ENCODE measurements at places on chromosomes 6 and 20. TPM values are rescaled to one million over a fixed set of nuclear protein-coding genes. Genes with fewer than 3 reads are reported as not detected.

DNA sequence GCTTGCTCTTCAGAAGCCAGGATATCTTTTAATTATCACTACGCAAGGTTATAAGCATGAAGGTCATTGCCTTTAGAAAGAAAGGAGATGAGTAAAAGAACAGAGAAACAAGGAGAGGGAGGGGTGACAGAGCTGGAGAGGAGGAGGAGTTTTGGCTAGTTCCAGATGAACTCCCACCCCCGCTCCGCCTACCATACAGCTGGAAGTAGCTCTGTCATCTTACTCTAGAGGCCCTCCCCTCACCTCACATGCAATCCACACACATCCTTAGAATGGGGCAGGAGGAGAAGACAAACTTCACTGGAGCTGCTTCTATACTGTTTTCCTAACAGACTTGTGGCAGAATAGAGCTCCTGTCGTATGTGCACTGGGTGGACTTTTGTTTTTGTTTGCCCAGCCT lies 144.7 kb downstream of the SCML4 start:
- no peak for DNase-seq

- no peak for DNase-seq
Measured at GRCh38 chr6:37990762-37991525, 171.4 kb downstream of the ZFAND3 start.

GRCh38 chr6:127376685-127377084 lies 33.3 kb upstream of the ECHDC1 start:
- DNase-seq = no peak

DNA sequence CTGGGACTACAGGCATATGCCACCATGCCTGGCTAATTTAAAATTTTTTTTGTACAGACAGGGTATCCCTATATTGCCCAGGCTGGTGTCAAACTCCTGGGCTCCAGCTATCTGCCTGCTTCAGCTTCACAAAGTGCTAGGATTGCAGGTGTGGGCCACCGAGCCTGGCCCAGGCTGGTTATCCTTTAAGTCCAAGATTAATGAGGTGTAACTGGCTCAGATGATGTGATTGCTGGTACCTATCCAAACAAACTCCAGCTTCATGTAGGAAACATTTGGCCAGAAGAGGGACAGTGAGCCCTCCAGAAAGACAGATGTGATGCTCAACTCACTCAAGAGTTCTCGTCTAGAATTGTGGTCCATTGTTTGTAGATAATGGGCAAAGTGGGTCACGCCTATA lies 9.2 kb upstream of the ZNF318 start:
- no peak for DNase-seq

- DNase-seq = no peak
Measured at GRCh38 chr20:18412221-18412901, 54.5 kb downstream of the DZANK1 start.

MAP7 gene
- total RNA-seq = 0.84 TPM

DNA sequence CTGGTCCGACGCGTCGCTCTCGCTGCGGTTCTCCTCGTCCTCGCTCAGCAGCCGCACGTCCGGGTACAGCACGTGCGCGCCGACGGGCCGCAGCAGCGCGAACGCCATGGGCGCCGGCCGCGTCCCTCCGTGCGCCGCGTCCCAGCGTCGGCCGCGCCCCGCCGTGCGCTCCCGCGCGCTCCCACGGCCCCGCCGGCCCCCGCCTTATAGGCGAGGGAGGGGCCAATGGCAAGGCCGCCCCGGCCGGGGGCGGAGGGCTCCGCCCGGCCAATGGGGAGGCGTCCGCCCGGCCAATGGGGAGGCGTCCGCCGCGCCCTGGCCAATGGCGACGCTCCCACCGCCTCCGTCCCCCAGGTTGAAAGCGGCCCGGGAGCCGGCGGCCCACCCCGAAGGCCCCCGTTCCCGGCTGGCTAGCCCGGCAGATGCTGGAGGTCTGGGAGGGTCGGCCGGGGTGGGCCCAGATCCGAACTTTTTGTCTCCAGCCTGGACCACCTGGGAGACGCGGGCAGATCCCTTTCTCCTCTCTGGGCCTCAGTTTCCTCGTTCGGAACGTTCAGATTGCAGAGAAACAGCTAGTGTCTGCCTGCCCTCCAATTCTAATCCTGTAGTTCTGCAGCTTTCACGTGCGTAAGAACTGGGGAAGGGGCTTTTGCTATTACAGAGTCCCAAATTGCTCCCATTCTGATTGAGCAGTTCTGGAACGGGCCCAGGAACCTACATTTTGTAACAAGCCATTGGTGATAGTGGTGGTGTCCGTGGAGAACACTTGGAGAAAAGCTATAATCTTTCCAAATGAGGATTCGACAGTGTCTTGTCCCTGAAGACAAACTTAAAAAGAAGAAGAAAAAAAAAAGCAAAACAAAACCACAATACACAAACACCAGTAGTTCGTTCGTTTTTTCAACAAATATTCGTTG lies at the start of gene TCF15:
TCF15 (minus strand) TSS at position 180 of the 917 bp plus-strand sequence; CDS start at position 108, 72 bp downstream.
- no peak for DNase-seq

PI3 gene
- not detected for total RNA-seq

- no peak for DNase-seq
Measured at GRCh38 chr6:143967706-143968376, 40.2 kb downstream of the PLAGL1 start.

DNA sequence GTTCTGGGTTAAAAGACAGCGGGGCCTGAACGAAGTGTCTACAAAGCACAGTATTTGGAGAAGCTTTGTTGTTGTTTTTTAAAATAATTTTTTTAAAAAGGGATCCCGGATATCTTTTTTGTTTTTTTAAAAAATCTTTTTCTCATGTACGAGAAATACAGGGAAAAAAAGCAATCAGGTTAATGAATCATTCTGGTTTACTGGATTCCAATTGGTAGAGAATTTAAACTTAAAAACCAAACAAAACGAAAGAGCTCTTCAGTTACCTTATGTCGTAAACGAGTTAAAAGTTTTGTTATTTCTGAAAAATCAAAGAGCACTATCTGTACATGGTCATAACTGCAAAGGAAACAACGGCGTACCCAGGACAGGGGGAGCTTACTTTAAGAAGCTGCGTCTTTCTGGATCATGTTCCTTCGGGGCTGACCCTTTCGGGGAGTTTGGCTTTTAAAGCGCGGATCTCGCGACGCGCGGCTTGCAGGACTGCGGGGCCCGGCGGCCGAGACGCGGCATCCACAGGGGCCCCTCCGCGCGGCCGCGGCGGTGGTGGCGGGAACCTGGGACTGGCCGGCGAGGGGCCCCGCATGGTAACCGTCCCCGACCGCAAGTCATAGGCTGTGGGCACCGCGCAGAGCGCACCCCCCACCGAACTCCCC lies 927 bp downstream of the IL20RA start:
- DNase-seq = peak; percentile 17

FLRT3 gene
- total RNA-seq = 19.0 TPM

CD109 gene
- total RNA-seq = 13.3 TPM

TREM1 gene
- 2.7 TPM for total RNA-seq

COL12A1 gene
- total RNA-seq = 251 TPM

CASS4 gene
- total RNA-seq = 7.5 TPM

SRSF12 gene
- 0.60 TPM for total RNA-seq

DNA sequence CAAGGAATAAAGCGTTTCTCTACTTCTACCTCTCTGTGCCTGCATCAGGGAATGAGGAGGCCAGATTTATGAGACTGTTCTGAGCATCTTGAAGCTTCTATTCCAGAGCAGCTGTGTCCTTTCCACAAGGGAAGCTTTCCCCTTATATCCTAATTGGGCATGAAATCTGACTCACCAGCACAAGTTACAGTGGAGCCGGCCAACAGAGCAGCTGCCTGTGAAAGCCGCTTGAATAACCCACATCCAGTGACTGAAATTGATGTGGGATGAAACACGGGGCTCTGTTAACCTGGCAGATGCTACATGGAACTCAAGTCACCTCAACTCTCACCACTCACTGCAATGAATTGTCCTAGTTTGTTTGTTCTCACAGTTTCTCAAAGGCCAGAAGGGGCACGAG lies 400.3 kb downstream of the TFAP2A start:
- no peak for DNase-seq

DNA sequence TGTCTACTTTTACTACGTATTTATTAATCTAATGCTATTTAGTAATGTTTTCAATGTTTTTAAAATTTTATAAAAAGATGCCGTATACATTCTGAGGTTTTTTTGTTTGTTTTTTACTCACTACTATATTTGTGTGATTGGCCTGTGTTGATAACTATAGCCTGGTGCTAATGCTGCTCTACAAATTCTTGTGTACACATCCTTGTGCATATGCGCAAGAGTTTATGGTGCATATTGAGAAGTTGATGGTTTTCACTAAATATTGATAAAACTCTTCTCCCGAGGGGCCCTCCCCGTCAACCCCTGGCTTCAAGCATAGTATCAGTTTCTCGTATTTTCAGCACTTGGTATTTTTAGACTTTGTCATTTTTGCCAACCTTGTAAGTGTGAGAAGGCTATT lies 59.9 kb downstream of the E2F3 start:
- no peak for DNase-seq

SLC32A1 gene
- not detected for total RNA-seq

GRCh38 chr6:81731814-81732213 lies 20.7 kb downstream of the TENT5A start:
- no peak for DNase-seq

- DNase-seq = no peak
Measured at GRCh38 chr20:1534526-1534925, 23.0 kb downstream of the SIRPD start.

MYBL2 gene
- not detected for total RNA-seq

TRERF1 gene
- 7.2 TPM for total RNA-seq

DNA sequence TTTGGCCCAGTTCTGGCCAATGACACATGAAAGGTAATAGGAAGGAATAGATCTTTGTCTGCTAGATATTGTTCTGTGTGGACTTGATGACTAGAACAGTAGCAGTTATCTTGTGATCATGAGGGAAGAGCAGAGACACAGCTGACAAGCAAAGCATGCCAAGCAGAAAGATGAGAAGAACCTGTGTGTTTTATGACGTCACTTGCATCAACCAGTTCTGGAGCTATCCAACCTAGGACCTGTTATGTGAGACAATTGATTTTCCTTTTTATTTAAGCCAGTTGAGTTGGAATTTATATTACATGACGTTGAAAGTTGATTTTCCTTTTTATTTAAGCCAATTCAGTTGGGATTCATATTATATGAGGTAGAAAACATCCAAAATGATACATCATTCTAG lies 143.2 kb downstream of the MCHR2 start:
- no peak for DNase-seq

GRCh38 chr6:42748203-42748898 lies 2.4 kb upstream of the TBCC start:
- DNase-seq = no peak

TGM2 gene
- 65.1 TPM for total RNA-seq

CRISP2 gene
- total RNA-seq = not detected

- no peak for DNase-seq
Measured at GRCh38 chr20:64106435-64106961, 867 bp downstream of the NPBWR2 start.

- no peak for DNase-seq
Measured at GRCh38 chr6:13239530-13240455, 88.5 kb downstream of the TBC1D7 start.

PTCRA gene
- total RNA-seq = not detected

DNA sequence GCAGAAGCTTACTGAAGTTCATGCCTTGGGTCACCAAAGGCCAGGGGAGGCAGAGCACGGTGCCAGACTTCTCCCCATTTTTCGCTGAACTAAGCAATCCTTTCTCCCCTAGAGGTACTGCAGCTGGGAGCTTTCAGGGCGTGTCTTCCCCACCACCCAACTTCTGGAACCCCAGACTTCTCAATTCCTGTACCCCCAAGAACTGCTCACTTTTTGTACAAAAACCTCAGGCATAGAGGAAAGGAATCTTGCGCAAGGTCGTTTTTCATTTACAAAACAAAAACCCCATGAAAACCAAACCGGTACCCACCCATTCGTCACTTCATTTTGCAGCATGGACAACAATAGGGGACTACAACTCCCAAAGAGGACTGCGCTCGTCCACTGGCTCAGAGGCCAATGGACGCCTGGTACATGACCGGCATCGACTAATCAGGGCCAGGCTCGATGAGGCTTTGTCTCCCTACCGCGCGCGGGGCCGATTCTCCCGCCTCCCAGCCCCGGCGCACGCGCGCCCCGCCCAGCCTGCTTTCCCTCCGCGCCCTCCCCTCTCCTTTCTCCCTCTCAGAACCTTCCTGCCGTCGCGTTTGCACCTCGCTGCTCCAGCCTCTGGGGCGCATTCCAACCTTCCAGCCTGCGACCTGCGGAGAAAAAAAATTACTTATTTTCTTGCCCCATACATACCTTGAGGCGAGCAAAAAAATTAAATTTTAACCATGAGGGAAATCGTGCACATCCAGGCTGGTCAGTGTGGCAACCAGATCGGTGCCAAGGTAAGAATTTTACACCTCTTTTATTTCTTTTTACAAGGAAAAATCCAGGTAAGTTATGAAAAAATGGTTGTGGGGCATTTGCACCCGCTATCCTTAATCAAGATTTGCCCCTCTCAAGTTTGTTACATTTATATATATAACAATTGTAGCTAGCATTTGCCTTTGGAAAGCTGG lies at the start of gene TUBB:
TUBB (plus strand) TSS at position 562 of the 947 bp plus-strand sequence; CDS start at position 717, 155 bp downstream.
- peak; percentile 92 for DNase-seq

GRCh38 chr20:33158637-33159385 lies 9.1 kb upstream of the BPIFA2 start:
- DNase-seq = no peak

GRCh38 chr6:14209000-14209399 lies 91.4 kb downstream of the CD83 start:
- DNase-seq = no peak

FRK gene
- 1.0 TPM for total RNA-seq

ANKRD66 gene
- total RNA-seq = not detected

- no peak for DNase-seq
Measured at GRCh38 chr6:40611434-40611833, 24.3 kb upstream of the LRFN2 start.

DNA sequence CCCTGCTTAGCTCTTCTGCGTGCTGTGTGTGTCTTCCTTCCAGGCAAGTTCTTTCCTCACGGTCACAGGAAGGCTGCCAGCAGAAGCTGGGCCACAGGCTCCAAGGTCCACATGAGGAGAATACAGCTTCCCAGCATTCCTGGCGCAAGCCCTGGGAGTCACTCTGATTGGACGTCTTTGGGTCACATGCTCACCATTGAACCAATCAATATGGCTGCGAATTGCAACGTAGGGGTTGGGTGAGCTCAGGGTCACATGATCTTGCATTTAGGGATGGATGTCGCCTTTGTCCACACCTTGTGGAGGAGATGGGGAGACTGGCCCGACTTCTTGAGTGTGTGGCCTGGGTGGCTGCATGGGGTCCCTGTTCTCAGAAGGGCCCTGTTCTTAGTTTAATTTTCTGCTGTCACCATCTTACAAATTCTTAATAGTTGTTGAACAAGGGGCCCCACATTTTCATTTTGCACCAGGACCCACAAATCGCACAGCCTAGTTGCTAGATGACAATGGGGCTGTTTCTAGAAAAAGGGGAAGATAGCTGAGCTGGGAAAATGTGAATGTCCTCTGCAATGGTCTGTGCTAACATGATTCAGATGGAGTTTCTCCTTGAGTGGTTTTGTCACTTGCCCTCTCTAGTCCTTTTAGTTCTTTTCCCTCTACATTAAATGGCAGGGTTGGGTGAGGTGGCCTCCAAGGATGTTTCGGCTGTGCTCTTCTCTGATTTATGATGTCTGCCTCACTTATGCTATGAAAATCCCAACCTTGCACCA lies 149.6 kb downstream of the CDH26 start:
- no peak for DNase-seq

- no peak for DNase-seq
Measured at GRCh38 chr20:33005908-33006775, 1.4 kb upstream of the BPIFB2 start.

GRCh38 chr6:33762713-33763112 lies 16.0 kb upstream of the IP6K3 start:
- no peak for DNase-seq

GRCh38 chr6:31794866-31795615 lies 511 bp downstream of the VARS1 start:
- no peak for DNase-seq

- DNase-seq = no peak
Measured at GRCh38 chr6:163397326-163397725, 17.2 kb upstream of the QKI start.

LY6G6F gene
- not detected for total RNA-seq

PEX7 gene
- total RNA-seq = 5.0 TPM

Data from tibial nerve (tissue), 4 donors.